ENCODE measurements at places on chromosomes 3 and 15. TPM values are rescaled to one million over a fixed set of nuclear protein-coding genes. Genes with fewer than 3 reads are reported as not detected.

DNA sequence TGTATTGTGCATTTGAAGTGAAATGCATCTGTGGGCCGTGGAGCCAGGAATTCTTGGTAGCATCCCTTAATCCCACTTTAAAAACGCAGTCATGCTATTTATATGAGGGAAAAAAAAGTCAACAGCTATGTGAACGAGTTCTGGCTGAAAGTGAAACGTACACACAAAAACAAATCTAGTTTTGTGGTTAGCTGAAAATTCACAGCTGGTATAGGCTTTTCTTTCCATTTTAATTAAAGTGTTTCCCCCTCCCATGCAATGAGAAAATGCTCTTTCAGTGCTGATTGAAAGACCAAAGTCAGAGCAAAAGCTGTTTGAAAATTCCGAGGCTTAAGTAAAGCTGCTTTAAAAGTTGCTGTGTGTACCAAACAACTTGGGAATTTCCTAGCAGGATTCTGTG, 297.4 kb downstream of the PLCL2 start:
- DNase-seq, result no peak

The SMCO1 gene
- not detected for total RNA-seq

DNA sequence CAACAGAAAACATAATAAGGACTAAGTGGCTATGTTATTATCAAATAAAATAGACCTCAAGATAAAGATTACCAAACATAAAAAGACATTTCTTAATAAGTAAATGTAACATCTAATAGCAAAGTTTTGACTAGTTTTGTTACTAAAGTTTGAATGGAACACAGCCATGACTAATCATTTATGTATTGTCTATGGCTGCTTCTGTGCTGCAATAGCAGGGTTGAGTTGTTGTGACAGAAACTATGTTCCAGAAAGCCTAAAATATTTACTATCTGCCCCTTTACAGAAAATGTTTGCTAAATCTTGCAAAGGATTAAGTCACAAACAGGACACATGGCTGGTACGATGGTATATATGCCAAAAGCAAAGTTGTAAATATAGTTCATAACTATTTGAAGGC, 37.9 kb upstream of the MYH15 start:
- no peak for DNase-seq

GRCh38 chr3:70603103-70603502, 290.7 kb upstream of the MDFIC2 start:
- DNase-seq, result no peak

DNA sequence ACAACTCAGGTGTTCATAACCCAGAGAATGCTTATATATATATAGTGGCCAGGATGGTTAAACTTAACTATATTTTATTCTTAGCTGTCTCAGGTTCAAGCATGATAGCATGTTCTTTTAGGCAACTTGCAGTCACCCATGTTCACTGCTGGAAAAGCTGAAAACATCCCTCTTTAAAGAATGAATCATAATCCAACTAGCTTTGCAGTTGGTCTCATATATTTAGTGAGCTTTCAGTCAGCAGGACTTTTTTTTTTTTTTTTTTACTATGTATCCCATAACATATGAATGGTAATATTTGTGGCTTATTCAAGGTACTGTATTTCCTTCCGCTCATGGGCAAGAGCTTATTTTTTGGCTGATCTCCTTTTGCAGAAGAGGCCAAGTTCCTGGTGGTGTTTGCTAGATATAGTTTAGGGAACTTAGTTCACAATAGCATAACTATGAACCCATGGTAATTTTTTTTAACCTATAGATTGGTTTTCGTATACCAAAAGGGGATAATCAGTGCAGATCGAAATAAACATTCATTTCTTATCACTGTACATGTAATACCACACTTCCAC, 77.6 kb downstream of the CMSS1 start:
- DNase-seq, result no peak

DNA sequence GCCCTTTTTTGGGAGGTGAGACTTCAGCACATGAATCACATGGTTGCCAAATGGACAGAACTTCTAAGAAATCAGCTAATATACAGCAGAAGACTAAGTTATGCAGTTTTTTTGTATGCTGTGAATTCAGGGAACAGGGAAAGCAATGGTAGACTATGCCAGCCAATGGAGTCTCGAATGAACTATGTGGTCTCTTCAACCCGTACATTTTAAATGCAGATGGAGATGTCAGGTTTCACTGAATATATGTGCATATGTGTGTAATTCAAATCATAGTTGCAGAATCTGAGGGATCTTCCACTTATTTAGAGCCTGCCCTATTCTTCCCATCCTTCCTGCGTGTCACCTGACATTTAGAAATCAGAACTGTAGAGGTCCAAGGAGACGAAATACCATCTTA, 187.9 kb downstream of the SLCO3A1 start:
- DNase-seq, result no peak

DNA sequence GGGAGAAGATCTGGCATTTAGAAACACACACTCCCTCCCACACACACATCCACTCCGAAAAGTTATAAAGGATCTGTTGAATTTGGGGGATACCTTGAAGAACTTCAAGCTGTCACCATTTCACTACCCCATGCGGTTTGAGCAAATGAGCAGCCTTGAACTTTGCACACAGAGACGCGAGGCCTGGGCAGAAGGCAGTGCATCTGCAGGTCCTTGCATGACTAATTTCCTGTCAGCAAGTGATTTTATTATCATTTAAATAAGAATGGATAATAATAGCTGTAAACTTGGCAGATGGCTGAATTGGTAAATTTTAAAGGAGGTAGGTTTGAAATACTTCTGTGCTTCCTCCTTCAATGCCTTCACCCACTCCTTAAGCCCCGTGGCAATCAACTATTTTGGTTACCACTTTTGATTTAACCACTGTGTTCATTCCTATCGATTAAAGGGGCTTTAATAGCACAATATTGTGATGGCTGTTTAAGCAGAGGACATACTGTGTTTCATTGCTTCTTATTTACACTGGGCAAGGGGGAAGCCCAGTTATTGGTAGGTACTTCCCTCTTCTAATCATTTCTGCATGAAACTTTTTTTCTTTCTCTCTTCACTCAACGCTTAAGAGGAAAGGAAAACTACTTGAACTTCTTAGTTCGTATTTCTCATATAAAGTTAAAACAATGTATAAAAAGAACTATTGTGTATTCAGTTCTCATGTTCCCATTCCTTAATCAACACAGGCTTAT, 108.1 kb downstream of the ROBO2 start:
- DNase-seq, result no peak

GRCh38 chr15:57675481-57676181, 30.9 kb upstream of the POLR2M start:
- DNase-seq, result no peak

The TNNC1 gene
- 5.8 TPM for total RNA-seq

DNA sequence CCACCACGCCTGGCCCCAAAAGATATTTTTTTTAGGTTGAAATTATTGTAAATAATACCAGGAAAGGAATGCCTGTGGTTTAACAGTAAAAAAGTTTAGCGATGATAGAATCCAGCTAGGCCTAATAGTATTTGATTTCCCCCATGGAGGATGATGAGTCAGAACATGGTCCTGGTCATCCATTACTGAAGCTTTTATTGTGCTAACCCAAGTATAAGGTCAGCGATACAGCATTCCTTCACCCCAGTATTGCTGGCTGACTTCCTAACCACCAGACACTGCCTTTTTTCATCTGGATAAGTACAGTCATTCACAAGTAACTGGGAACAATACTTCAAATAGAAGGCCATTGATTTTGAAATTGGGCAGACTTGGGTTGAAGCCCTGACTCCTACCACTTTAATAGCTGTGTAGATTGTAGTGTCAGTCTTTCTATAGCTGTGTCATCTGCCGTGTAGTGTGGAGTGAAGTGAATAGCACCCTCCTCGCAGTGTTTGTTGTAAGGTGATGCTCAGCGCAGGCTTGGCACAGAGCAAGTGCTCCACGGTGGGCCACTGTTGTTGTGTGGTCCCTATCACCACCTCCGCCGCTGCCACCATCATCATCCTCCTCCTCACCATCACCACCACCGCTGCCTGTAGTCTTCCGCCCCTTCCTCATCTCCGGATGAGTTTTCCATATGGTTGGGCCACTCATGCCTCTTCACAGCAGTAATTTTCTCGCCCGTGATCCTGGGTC, 436.0 kb upstream of the TPM1 start:
- no peak for DNase-seq

- no peak for DNase-seq
Measured at GRCh38 chr3:171986757-171987518, 52.4 kb upstream of the FNDC3B start.

The PLSCR5 gene
- total RNA-seq, result not detected

The MRPL3 gene
- 175 TPM for total RNA-seq

The CCR8 gene
- not detected for total RNA-seq

The PDCD10 gene
- total RNA-seq, result 76.6 TPM

- no peak for DNase-seq
Measured at GRCh38 chr3:8658306-8659212, 14.0 kb upstream of the SSUH2 start.

DNA sequence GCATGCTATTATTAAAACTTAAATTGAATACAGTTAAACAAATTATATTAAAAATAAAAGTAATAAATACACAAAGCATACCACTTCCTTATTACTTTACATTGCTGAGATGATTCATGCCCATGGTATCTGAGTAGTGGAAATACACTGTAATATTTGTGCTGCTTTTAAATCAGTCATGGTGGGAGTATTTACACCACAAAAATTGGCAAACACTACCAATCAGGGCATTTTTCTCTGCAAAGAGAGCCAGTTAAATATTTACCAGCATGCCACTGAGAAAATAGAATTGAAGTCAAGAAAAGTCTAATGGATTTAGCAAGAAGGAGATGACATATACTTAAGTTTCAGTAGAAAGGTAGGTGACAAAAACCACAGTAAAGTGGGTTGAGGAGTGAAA, 19.6 kb downstream of the PPARG start:
- no peak for DNase-seq

GRCh38 chr3:2838546-2839157, 271.5 kb downstream of the IL5RA start:
- DNase-seq, result no peak

- DNase-seq, result no peak
Measured at GRCh38 chr3:38371541-38372213, 25.1 kb downstream of the XYLB start.

GRCh38 chr15:63076714-63077046, 34.1 kb downstream of the TPM1 start:
- DNase-seq, result peak; percentile 51

- no peak for DNase-seq
Measured at GRCh38 chr3:177800561-177800960, 603.3 kb upstream of the TBL1XR1 start.

- DNase-seq, result no peak
Measured at GRCh38 chr3:55885721-55886120, 398.6 kb upstream of the WNT5A start.

The ZNF148 gene
- 22.6 TPM for total RNA-seq

The PDIA5 gene
- 32.8 TPM for total RNA-seq

The ZBED2 gene
- total RNA-seq, result not detected

GRCh38 chr3:8166014-8166413, 335.6 kb upstream of the LMCD1 start:
- no peak for DNase-seq

The SLC28A2 gene
- total RNA-seq, result not detected

The HTR3E gene
- total RNA-seq, result not detected

The EXD1 gene
- total RNA-seq, result 0.54 TPM

The AP3B2 gene
- 25.7 TPM for total RNA-seq

DNA sequence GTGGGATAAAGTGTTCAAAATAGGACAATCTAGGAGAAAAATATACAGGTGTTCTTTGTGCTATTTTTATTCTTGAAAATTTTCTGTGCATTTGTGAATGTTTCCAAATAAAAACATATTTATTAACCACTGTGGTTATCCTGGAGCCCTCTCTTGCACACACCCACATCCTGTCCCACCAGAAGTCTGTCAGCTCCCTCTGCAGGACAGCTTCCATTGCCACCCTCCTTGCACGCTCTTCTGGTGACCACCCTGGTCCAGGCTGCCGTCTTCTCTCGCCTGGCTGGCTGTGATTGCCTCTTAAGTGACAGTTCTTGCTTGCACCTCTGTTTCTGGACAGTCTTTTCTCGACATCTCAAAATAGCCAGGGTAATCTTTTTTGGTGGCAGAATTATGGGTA, 394.0 kb downstream of the LRTM1 start:
- DNase-seq, result no peak

DNA sequence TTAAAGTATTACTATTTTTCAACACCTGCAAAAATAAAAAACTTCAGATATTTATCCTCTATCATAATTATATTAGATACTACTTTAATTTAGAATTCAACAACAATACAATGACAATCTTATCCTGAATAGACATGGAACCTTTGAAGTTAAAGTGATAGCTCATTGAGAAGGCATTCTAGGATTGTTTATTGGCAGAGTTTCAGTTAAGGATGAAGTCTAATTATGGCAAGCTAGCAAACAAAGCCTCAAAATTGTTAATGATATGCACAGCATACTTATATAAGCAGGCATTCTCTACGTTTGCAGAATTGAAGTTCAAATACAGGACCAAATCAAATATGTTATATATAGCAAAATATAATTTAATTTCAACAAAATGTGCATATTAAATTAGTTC, 91.2 kb upstream of the ABI3BP start:
- DNase-seq, result no peak

- no peak for DNase-seq
Measured at GRCh38 chr15:66948294-66948693, 117.1 kb upstream of the SMAD3 start.

- DNase-seq, result no peak
Measured at GRCh38 chr3:177358977-177359592, 161.8 kb upstream of the TBL1XR1 start.

GRCh38 chr3:139586420-139587017, 47.0 kb upstream of the RBP1 start:
- no peak for DNase-seq

DNA sequence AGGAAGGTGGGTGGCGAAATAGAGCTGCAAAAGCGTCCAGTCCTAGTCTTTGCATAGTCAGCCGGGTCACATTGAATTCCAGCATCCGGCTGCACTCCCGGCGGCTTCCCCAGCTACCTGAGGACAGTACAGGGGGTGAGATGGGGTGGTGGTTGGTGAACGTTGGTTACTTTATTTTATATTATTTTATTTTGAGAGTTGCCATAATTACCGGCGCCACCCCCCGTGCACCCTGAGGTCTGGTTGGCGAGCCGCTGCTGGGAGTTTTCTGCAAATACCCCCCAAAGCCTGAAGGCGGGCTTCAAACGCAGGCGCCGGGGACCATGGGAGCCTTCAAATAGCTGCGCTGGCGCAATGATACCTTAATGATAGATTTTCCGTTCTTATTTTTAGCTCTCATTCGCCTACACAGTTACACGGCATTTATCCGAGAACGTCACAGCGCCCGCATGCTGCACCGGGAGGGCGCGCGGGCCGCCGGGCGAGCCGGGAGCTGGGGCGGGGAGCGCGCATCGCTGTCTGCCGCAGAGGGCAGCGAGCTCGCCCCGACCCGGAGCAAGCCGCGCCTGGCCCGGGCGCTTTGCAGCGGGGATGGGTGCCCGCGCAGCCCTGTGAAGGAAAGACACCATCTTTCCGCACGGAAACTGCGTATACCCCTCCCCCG, 756 bp upstream of the RASGRF1 start:
- peak; percentile 67 for DNase-seq

- peak; percentile 83 for DNase-seq
Measured at GRCh38 chr15:59138243-59138642, 33.3 kb downstream of the CCNB2 start.

Measured in H1 (cell line).